ENCODE measurements at places on chromosomes 12 and 14.

- no peak for DNase-seq
Measured at GRCh38 chr14:35303149-35303935, 11.2 kb downstream of the PSMA6 start.

GRCh38 chr12:101697930-101698799 lies 725 bp downstream of the CHPT1 start:
- DNase-seq: peak; percentile 12

GRCh38 chr12:2794736-2795289 lies at the start of gene FKBP4:
TSS of gene FKBP4 (plus strand) at chr12:2794970. CDS start at chr12:2795140, 170 bp downstream.
- DNase-seq: peak; percentile 85

DNA sequence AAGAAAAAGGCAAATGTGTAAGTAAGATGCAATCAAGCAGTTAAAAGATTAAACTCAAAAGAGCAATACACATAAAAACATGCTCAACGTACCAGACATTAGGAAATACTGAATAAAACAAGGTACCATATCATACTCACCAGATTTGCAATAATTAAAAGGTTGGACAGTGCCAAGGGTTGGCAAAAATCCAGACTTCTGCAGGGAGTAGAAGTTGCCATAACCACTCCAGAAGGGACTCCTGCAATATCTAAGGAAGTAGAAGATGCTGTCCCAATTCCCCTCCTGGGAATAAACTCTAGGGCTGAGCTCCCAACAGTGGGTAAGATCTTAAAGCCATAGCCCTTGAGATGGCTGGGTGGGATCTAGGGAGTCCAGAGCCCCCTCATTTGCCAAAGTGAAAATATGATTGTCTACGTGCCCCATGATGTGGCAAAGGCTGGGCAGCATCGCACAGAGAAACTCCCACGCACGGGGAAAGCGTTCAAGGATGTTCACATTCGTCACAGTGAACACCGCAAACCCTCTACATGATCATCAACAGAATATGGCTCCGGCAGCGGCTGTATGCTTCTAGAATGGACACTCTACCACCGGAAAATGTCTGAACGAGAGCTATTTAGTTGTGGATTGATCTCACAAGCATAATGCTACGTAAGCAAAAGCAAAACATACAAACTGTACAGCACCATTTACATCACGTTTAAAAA lies 12.3 kb downstream of the KCTD10 start:
- peak; percentile 33 for DNase-seq

- DNase-seq: peak; percentile 76
Measured at GRCh38 chr12:92973614-92974013, 44.5 kb upstream of the EEA1 start.

DNA sequence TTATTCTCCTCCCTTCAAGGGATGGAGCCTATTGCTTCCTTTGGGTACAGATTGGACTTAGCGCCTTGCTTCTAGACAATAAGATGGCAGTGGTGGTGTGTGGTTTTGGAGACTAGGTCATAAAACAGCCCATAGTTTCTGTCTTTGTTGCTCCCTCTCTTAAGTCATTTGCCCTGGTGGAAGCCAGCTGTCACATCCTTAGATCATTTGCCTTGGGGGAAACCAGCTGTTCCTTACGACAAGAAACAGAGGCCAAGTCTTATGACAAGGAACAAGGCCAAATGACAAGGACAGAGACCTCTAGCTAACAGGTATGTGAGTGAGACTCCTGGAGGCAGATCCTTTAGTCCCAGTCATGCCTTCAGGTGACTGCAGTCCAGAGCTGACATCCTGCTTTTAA lies 9.2 kb upstream of the PALS1 start:
- no peak for DNase-seq

DNA sequence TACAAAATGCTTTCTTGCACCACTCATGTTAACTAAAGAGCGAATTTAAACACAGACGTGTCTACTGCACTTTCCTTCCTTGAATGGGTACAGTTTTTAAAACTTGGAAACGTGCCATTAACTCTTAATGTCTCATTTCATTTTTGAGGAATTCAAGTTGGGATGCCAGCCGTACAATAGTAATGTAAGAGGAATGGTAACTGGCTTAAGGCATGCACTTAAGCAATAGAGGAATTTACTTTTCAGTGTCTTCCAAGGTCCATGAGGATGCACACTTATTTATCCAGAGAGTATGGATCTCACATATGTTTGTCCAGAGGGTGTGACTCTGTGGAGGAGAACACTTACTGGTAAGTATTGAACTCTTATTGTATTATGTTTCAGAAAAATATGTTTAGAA lies 52.9 kb downstream of the PPP4R4 start:
- DNase-seq: peak; percentile 75

DNA sequence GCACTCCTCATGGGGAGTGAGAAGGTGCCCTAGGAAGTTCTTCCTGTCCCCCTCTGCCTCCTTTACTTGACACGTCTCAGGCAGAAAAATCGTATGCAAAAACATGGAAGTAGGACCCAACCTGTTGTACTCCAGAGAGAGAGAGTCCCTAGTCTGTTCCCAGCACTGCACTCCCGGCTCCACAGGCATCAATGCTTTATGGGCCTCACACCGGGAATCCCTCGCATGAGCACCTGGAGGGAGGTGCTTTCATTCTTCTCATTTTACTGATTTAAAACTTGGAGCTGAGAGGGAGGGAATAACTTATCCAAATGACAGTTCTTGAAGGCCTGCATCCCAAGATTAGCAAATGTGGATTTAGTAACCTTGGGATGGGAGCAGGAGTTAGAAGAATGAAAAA lies 1101.4 kb downstream of the BCL11B start:
- DNase-seq: no peak

GRCh38 chr14:100375266-100375962 lies 52.3 kb downstream of the SLC25A47 start:
- peak; percentile 97 for DNase-seq

DNA sequence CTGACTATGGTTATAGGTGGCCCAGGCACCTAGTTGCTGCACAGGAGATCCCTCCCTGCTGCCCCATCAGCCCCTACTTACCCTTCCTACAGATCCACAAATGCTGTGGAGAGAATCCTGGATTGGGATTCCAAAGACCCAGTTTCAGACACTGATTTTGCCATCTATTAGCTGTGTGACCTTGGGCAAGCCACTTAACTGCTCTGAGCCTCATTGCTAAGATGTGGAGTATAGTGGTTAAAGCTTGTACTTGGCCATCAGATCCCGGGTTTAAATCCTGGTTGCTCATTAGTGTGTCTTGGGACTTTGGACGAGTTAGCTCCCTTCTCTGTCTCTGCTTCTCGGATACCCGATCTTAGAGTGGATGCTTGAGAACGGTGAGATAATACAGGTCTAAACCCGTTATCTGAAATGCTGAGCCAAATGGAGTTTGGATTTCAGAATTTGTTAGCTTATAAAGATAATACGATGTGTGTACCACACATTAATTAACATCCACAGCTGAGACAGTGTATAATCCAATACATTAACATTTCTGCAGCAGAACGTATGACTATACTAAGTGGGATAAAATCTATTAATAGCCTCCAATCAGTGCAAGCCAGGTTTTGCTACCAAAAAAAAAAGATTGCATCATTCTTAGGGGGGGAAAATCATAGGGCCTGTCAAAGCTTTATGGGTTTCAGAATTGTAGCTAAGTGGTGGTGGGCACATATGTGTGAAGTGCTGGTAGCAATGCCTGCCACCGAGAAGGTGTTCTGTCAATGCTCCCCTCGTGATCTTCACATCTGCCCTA lies 16.0 kb downstream of the PROX2 start:
- peak; percentile 46 for DNase-seq

DNA sequence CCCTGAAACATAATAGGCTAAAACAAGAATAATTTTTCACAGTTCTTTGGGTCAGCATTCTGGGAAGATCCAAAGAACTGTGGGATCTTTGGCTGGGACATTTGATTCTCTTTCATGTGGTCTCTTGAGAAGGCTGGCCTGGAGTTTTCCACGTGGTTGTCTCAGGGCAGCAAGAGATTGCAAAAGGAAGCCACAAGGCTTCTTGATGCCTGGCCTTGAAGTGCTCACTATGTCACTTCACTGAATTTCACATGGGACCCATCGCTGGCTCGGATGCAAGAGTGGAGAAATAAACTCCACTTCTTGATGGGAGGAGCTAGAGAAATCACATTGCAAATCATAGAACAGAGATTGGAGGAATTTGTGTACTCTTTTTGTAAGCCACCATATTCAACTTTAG lies 343.4 kb downstream of the MED13L start:
- DNase-seq: no peak

- no peak for DNase-seq
Measured at GRCh38 chr12:116950628-116951325, 40.0 kb downstream of the FBXW8 start.

DNA sequence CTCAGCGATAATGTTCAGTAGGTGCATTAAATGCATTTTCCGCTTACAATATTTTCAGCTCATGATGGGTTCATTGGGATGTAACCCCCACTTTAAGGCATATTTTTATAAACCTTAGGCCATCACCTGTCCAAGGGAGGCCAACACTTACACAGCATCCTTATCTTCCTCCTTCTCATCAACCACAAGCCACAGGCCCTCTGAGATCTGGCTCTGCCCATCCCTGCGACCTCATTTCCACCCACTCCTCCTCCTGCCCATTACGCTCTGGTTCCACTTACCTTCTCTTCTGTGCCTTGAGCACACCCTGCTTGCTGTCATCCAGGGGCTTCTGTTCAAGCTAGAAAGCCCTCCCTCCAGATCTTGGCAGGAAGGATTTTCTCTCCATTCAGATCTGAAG lies 93.2 kb downstream of the EGLN3 start:
- DNase-seq: no peak

GRCh38 chr12:92601176-92601575 lies 101.6 kb upstream of the PLEKHG7 start:
- no peak for DNase-seq

- DNase-seq: peak; percentile 30
Measured at GRCh38 chr14:49303946-49304516, 282.1 kb downstream of the RPS29 start.

GRCh38 chr14:99177886-99178835 lies 93.8 kb downstream of the BCL11B start:
- no peak for DNase-seq

GRCh38 chr12:115386946-115387345 lies 703.0 kb upstream of the TBX3 start:
- no peak for DNase-seq

- no peak for DNase-seq
Measured at GRCh38 chr14:103186241-103186822, 63.1 kb downstream of the TNFAIP2 start.

DNA sequence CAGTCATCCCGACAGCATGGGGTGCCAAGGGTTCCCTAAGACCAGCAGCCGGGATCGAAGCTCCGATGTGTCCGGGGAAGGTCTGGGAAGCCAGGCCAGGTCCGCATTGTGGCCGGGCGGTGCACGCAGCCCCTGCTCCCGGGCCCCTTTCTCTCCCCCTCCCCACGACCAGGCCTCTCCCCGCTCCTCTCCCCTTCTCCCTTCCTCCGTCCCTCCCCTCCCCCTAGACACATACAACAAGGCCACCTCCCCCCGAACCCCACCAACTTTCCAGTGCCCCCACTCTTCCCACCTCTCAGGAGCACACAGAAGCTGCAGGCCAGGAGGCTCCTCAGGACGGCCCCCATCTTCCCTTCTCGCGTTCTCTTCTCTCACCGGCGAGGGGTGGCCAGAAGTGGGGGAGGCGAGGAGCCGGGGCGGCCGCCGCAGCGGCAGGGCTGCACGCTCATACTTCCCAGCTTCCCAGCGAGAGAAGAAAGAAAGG lies 413 bp downstream of the LRP6 start:
- DNase-seq: no peak
